ENCODE measurements at places on chromosomes 13 and 19. TPM values are rescaled to one million over a fixed set of nuclear protein-coding genes. Genes with fewer than 3 reads are reported as not detected.

CCDC8 gene
- total RNA-seq, result not detected

LMTK3 gene
- total RNA-seq, result 2.8 TPM

C5AR2 gene
- total RNA-seq, result 0.05 TPM

ZNF66 gene
- total RNA-seq, result 18.5 TPM

TJP3 gene
- total RNA-seq, result 1.3 TPM

CERS4 gene
- 27.7 TPM for total RNA-seq

FLT3 gene
- not detected for total RNA-seq

PPP1R13L gene
- 13.4 TPM for total RNA-seq

PSG2 gene
- not detected for total RNA-seq

DHX34 gene
- total RNA-seq, result 12.6 TPM

NANOS2 gene
- total RNA-seq, result not detected

ADAMTSL5 gene
- 3.9 TPM for total RNA-seq

SMAD9 gene
- total RNA-seq, result not detected

ODAD3 gene
- total RNA-seq, result not detected

ATP12A gene
- 0.05 TPM for total RNA-seq

ACP7 gene
- total RNA-seq, result not detected

PRODH2 gene
- not detected for total RNA-seq

All from activated CD8-positive, alpha-beta T cell treated with anti-CD3 and anti-CD28 coated beads, Interleukin-2, amount 10 ng/mL, durations not matched to agents 7 days and 5 days (primary cell).